ENCODE measurements at places on chromosomes 16 and 17. TPM values are rescaled to one million over a fixed set of nuclear protein-coding genes. Genes with fewer than 3 reads are reported as not detected.

ORMDL3 gene
- total RNA-seq: 1,738 TPM

NQO1 gene
- 415 TPM for total RNA-seq

MBTPS1 gene
- total RNA-seq: 116 TPM

FBXO39 gene
- 0.59 TPM for total RNA-seq

CACNG5 gene
- total RNA-seq: not detected

TMEM220 gene
- total RNA-seq: not detected

UMOD gene
- not detected for total RNA-seq

MYH2 gene
- total RNA-seq: not detected

CCL13 gene
- total RNA-seq: not detected

CPHXL gene
- total RNA-seq: not detected

USH1G gene
- total RNA-seq: not detected

GNAO1 gene
- not detected for total RNA-seq

CA7 gene
- total RNA-seq: not detected

TPSG1 gene
- total RNA-seq: not detected

THRA gene
- 133 TPM for total RNA-seq

SPNS2 gene
- total RNA-seq: 63.4 TPM

TNP2 gene
- not detected for total RNA-seq

PYDC1 gene
- total RNA-seq: not detected

SLC38A8 gene
- not detected for total RNA-seq

CTF1 gene
- 1.9 TPM for total RNA-seq
